Neuronal stem cell (in vitro differentiated cells): ENCODE measurements at places on chromosomes 6 and 20.

DNA sequence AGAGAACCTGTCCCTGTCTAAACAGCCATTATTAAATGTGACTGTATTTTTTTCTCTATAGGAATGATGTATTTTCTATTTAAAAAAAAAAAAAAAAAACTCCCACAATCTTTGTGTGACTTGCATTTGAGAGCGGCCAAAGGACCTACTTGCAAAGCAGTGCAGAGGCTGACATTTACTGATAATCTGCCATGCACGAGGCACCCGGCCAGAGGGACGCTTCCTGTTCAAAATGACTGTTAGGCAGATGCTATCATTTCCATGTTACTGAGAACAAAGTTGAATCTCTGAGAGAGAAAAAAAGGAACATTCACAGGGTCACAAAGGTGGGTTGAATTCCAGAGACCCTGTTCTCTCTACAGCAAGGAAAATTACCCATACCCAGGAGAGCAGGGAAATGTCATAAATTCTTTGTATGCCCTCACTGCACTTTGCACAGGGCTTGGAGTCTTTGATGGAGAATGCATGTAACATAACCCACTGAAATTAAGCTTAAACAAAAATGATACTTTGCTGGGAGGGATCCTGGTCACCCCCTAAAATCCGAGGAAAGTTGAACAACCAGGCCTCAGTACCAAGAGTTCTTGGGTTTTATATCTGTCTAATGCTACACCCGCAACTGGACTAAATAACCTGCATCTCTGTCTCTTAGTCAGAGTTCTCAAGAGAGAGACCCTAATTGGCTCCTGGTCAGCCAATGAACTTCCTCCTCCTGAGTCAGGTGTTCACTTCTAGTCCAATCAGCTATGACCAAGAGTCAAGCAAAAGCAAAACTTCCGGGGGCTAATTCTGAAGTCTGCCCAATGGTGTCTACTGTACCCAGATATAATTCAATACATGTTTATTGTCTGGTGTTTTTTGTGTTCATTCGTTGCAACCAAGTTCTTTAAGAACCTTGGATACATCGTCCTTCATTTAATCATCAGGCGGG is 61.2 kb downstream of the GCLC start:
- no peaks in the 10 kb centered on the region for H3K27me3 ChIP-seq
- no peak overlapping the region for H3K4me3 ChIP-seq
- no peak for DNase-seq
- H3K4me1 ChIP-seq: no peaks in the 10 kb centered on the region
- H3K27ac ChIP-seq: no peak overlapping the region
- H3K36me3 ChIP-seq: no peaks in the 10 kb centered on the region

GRCh38 chr6:112007254-112007653 is 46.6 kb upstream of the CCN6 start:
- no peaks in the 10 kb centered on the region for H3K4me1 ChIP-seq
- no peaks in the 10 kb centered on the region for H3K27me3 ChIP-seq
- no peak for DNase-seq

- no peak overlapping the region for H3K27ac ChIP-seq
- H3K4me1 ChIP-seq: peaks cover 16% of the 10 kb centered on the region
- no peak overlapping the region for H3K4me3 ChIP-seq
Measured at GRCh38 chr6:5846335-5846734, 160.4 kb downstream of the NRN1 start.

DNA sequence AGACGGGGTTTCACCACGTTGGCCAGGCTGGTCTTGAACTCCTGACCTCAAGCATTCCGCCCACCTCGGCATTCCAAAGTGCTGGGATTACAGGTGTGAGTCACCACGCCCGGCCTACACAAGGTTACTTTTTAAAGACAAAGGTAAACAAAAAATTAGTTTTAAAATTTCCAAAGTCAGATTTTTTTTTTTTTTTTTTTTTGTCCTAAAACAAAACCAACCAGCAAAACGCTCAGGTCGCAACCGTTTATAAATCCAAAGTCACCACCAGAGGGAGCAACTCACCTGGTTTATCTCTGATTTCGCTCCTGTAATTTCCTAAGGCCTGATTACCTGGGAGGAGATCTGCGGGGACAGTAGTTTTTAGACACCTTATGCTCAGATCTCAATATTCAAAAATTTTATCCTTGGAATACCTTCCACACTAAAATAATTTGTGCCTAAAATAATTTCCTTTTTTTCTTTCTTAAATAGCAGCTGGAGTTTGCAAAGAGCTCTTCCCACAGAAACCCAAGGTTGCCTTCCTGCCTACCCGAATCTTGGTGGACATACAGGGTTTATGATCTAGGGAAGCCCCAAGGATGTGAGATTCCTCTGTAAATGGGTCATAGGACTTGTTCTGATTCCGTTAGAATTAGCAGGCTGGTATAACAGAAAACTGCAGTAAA is 19.8 kb upstream of the TREM1 start:
- no peak overlapping the region for H3K27ac ChIP-seq
- no peaks in the 10 kb centered on the region for H3K36me3 ChIP-seq
- H3K27me3 ChIP-seq: peaks cover 7% of the 10 kb centered on the region
- DNase-seq: peak; percentile 45

GRCh38 chr20:51688600-51689244 is 79.5 kb downstream of the ATP9A start:
- H3K4me3 ChIP-seq: no peak overlapping the region
- H3K27ac ChIP-seq: no peak overlapping the region
- DNase-seq: no peak
- H3K4me1 ChIP-seq: peaks cover 4% of the 10 kb centered on the region

- DNase-seq: no peak
- no peaks in the 10 kb centered on the region for H3K27me3 ChIP-seq
- peaks cover 18% of the 10 kb centered on the region for H3K36me3 ChIP-seq
- H3K27ac ChIP-seq: peak overlapping the region; percentile 10
- H3K4me1 ChIP-seq: peaks cover 24% of the 10 kb centered on the region
Measured at GRCh38 chr20:62355516-62355877, 11.6 kb downstream of the LAMA5 start.

DNA sequence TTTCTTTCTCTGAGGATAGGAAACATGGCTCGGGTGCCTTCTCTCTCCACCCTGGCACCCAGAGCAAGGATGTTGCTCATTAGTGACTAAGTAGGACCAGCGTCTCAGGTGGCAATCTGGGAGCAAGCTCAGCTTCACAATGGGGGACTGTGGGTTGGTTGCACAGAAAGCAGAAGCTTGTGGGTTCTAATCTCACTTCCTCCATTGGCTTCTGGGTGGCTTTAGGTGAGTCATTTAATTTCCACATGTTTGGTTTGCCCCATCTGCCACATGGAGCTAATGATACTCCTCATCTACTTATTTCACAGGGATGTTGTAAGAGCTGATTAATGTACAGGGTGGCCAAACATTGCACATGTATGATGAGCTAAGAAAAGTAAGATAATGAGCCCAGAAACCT is 54.8 kb upstream of the AKIRIN2 start:
- no peaks in the 10 kb centered on the region for H3K36me3 ChIP-seq
- no peak for DNase-seq
- no peak overlapping the region for H3K27ac ChIP-seq
- no peaks in the 10 kb centered on the region for H3K4me1 ChIP-seq
- H3K27me3 ChIP-seq: no peaks in the 10 kb centered on the region
- H3K4me3 ChIP-seq: no peak overlapping the region

GRCh38 chr6:837380-837779 is 144.4 kb upstream of the EXOC2 start:
- no peaks in the 10 kb centered on the region for H3K36me3 ChIP-seq
- peaks cover 17% of the 10 kb centered on the region for H3K4me1 ChIP-seq
- no peak for DNase-seq
- no peaks in the 10 kb centered on the region for H3K27me3 ChIP-seq

- no peak overlapping the region for H3K4me3 ChIP-seq
- H3K27ac ChIP-seq: no peak overlapping the region
- H3K27me3 ChIP-seq: no peaks in the 10 kb centered on the region
Measured at GRCh38 chr20:63688228-63689045, 8.0 kb upstream of the TNFRSF6B start.

GRCh38 chr6:138774370-138774769 is 801 bp downstream of the CCDC28A start:
- H3K4me3 ChIP-seq: peak overlapping the region; percentile 75
- H3K27ac ChIP-seq: no peak overlapping the region
- H3K27me3 ChIP-seq: no peaks in the 10 kb centered on the region
- H3K4me1 ChIP-seq: peaks cover 4% of the 10 kb centered on the region
- DNase-seq: no peak

DNA sequence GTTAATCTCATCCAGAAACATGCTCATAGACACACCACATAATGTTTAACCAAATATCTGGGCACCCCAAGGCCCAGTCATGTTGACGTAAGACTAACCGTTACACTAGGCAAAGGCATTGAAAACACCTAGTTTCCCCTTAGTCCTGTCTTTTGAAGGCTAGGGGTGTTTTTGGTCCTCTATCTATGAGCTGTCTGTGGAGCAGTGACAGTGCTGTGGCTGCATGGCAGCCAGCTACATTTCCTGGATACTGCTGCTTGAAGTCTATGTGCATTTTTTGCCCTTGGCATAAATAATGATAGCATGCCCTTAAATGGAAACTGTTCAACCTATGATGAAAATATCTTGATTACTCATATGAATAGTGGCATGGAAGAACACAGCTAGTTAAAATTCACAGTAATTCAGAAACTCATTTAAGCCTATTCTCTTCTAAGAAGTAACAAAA is 18.6 kb downstream of the FARS2 start:
- H3K4me1 ChIP-seq: peaks cover 11% of the 10 kb centered on the region
- H3K36me3 ChIP-seq: no peaks in the 10 kb centered on the region
- no peak for DNase-seq
- H3K27me3 ChIP-seq: no peaks in the 10 kb centered on the region

DNA sequence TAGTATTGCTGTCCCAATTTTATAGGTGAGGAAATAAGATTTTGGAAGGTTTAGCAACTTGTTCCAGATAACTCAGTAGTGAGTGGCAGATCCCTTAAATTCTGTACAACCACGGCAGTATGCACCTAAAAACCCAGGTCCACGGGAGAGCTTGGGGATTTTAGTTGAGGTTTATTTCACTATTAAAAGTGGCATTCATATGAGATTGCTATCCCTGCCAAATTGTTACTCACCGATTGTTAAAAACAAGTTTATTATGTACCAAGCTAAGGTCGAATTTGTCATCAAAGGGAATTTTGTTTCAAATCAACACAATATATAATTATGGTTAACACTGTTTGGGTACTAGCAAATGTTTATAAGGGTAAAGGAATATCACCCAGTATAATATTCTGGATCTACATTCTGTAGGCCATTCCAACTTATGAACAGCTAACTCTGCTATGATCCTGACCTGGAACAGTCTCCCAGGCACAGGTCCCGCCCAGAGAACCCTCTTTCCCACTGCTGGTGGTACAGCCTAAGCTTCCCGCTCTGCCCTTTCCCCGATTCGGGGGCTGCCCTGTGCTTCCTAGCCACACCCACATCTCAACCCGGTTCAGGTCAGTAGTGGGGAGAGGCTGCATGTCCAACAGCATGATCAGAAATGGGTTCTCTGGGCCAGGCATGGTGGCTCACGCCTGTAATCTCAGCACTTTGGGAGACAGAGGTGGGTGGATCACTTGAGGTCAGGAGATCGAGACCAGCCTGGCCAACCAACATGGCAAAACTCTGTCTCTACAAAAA is 24.9 kb downstream of the GPLD1 start:
- H3K4me1 ChIP-seq: no peaks in the 10 kb centered on the region
- H3K27ac ChIP-seq: no peak overlapping the region
- DNase-seq: no peak
- H3K27me3 ChIP-seq: no peaks in the 10 kb centered on the region
- no peak overlapping the region for H3K4me3 ChIP-seq

DNA sequence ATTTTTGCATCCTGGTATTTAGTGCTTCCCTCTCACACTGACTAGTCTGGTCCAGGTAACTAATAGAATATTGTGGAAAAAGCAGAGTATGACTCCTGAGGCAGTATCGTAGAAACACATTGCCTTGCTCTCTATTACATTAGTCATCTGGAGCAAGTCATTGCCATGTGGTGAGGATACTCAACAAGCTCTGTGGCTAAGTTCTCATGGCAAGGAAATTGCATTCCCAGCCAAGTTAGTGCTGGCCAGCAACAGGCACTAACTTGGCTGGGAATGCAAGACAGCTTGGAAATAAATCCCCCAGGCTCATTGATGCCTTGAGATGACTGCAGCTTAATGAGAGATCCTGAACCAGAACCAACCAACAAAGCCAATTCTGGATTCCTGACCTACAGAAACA is 39.7 kb upstream of the HTR1B start:
- H3K36me3 ChIP-seq: no peaks in the 10 kb centered on the region
- H3K4me3 ChIP-seq: no peak overlapping the region
- H3K27me3 ChIP-seq: no peaks in the 10 kb centered on the region
- H3K27ac ChIP-seq: no peak overlapping the region
- no peak for DNase-seq

- no peaks in the 10 kb centered on the region for H3K27me3 ChIP-seq
- H3K4me1 ChIP-seq: peaks cover 11% of the 10 kb centered on the region
- H3K4me3 ChIP-seq: no peak overlapping the region
- H3K36me3 ChIP-seq: no peaks in the 10 kb centered on the region
Measured at GRCh38 chr20:43893930-43894329, 20.7 kb upstream of the TOX2 start.

- no peak for DNase-seq
- H3K27me3 ChIP-seq: no peaks in the 10 kb centered on the region
- H3K4me3 ChIP-seq: no peak overlapping the region
- no peak overlapping the region for H3K27ac ChIP-seq
Measured at GRCh38 chr6:164005004-164005711, 590.6 kb downstream of the QKI start.

DNA sequence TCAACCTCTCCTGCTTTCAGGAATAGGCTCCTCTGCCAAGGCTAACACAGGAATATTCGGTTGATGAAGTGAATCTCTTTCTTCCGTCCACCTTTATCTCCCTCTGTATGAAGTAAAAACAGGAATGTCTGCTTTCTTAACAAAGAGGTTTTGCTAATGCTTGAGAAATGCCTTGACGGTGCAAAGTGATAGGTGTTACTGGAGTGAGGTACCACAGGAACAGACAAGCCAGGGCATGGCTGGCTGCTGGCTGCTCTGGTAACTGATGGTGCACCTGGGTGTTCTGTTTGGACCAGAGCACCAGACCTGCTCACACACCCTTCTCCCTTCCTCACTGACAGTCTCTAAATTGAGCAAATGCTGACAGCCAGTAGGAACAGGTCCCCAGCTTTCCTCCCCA is 174.0 kb upstream of the FBXL4 start:
- no peaks in the 10 kb centered on the region for H3K27me3 ChIP-seq
- no peaks in the 10 kb centered on the region for H3K36me3 ChIP-seq
- no peaks in the 10 kb centered on the region for H3K4me1 ChIP-seq
- H3K4me3 ChIP-seq: no peak overlapping the region

GRCh38 chr20:25053255-25054031 is 4.5 kb downstream of the ACSS1 start:
- no peak overlapping the region for H3K27ac ChIP-seq
- H3K27me3 ChIP-seq: peaks cover 33% of the 10 kb centered on the region
- no peaks in the 10 kb centered on the region for H3K36me3 ChIP-seq

DNA sequence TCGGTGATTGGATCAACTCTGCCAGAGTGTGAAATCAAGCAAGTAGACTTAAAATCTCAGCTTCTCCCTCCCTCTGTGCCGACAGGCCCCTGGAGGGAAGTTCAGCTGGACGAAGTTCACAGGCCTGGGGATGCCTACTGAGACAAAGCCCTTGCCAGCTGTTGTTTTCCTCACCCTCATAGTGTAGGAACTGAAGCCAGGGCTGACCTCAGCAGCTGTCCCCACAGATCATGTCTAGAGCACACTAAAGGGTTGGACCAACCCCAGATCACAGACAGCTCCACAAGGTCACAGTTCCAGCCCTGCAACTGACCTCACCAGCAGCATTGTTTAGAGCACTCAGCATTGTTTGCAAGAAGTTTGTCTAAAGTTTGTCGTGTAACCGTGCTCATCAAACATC is 261.9 kb upstream of the ECI2 start:
- H3K27me3 ChIP-seq: no peaks in the 10 kb centered on the region
- H3K27ac ChIP-seq: no peak overlapping the region
- H3K4me3 ChIP-seq: no peak overlapping the region

- peaks cover 24% of the 10 kb centered on the region for H3K27me3 ChIP-seq
- no peak overlapping the region for H3K4me3 ChIP-seq
- H3K27ac ChIP-seq: no peak overlapping the region
- H3K4me1 ChIP-seq: peaks cover 4% of the 10 kb centered on the region
- no peaks in the 10 kb centered on the region for H3K36me3 ChIP-seq
Measured at GRCh38 chr6:150377211-150377781, 8.5 kb downstream of the IYD start.
